ENCODE measurements at places on chromosomes 7 and 10. TPM values are rescaled to one million over a fixed set of nuclear protein-coding genes. Genes with fewer than 3 reads are reported as not detected.

GRCh38 chr7:101804088-101804963 is 13.1 kb upstream of the CUX1 start:
- DNase-seq: no peak

DNA sequence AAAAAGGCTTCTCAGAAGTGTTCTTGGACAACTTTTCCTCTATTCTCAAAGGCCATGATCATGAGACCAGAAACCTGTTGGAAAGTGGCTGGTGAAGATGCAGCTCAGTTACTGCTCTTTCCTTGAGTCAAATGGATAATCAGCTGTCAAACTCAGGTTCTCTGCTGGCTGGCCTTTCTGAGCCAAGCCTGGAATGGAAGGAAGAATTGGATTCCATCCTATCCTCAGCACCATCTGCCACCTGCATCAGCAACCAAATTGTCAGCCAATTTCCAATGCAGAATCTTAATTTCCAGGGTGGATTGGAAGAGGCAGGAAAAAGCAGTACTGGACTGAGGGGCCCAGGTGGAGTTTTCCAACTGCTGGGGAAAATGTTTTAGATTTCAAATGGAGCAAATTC is 631.7 kb downstream of the KCNMA1 start:
- DNase-seq: no peak

DNA sequence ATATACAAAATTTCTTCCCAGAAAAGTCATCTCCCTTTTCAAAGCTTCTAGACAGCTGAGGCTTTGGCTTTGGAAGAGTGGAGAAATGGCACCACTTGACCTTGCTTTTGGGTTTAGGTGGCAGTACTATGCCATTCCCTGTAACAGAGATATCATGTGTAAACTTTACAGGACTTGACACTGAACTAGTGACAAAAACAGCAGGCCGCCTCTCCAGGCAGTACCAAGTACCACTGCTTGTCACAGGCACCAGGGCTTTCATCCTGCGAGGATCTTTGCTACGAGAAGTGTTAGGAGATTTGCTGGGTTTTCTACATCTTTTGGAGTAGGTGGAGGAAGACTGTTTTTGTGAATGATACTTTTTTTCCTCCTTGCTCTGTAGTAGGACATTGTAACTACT is 32.6 kb upstream of the ANLN start:
- no peak for DNase-seq

GRCh38 chr7:23299770-23300300 is 696 bp downstream of the MALSU1 start:
- no peak for DNase-seq

DNA sequence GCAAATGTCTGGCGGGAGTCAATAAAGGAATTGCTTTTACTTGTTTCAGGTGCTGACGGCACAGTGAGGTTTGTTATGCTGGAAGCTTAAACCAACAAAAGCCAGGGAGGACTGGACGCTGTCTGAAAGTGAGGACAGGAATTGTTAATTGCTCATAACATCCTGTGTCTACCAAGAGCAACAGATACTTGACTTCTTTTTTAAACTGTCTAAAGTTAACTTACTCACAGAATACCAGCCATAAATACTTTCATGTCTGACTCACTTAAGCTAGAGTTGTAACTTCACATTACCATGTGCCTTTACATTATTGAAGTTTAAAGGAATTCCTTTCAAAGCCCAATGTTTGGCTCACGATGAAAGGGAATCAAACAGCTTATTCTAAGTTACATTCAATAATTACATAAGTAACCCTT is 252.7 kb upstream of the SHH start:
- DNase-seq: peak; percentile 7

The CLRN3 gene
- total RNA-seq: 0.11 TPM

The ZC3HAV1L gene
- 13.6 TPM for total RNA-seq

All from pulmonary artery endothelial cell (primary cell).